ENCODE measurements at places on chromosomes 11 and 22. TPM values are rescaled to one million over a fixed set of nuclear protein-coding genes. Genes with fewer than 3 reads are reported as not detected.

GGTLC2 gene
- total RNA-seq, result not detected

PATE2 gene
- not detected for total RNA-seq

TTLL8 gene
- not detected for total RNA-seq

MYRF gene
- total RNA-seq, result 2.9 TPM

APOL1 gene
- 4.0 TPM for total RNA-seq

KCNK4 gene
- not detected for total RNA-seq

SLC25A18 gene
- not detected for total RNA-seq

CDC42EP2 gene
- total RNA-seq, result 35.3 TPM

All from HT1080 (cell line).